Stimulated activated CD8-positive, alpha-beta memory T cell treated with anti-CD3 and anti-CD28 coated beads, Interleukin-7, amount 100 ng/mL, for 1 hour (primary cell): ENCODE measurements at places on chromosomes 2 and 18.

DNA sequence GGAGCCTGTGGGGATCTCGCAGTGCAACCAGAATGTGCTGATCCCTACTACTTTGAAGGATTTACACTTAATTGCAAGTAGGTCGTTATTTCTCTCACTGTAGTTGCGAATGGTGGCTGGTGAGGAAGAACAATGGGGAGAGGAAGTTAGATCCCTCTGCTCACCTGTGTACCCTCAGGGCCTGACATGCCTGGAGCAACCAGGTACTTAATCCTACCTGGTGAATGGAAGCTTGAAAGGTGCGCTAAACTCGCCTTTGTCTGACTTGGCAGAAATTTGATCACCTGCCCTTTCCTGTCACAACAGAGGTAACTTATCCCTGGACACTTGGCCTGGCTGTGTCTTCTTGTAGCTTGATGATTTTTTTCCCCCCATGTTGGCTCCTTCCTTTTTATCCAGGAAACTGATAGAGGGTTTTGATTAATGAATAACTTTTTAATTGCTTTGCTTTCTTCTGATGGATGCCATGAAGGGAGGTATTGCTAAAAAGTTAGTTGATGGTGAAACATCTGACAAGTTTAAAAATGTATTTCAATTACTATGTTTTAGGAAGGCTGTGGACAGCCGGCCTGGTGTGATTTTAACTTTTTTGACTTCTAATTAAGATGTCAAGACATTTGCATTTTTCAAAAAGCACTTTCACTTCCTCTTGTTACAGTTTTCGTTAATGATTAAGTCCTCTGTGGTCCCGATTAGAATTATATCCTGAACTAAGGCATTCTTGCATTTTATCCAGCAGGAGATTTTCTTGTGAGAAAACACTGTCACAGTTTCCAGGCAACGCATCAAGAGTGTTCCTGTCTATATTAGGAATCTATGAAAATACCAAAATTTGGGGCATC, 9.2 kb downstream of the SGPP2 start:
- no peak for DNase-seq

GRCh38 chr18:62632788-62633455, 82.4 kb upstream of the PHLPP1 start:
- no peak for DNase-seq

DNA sequence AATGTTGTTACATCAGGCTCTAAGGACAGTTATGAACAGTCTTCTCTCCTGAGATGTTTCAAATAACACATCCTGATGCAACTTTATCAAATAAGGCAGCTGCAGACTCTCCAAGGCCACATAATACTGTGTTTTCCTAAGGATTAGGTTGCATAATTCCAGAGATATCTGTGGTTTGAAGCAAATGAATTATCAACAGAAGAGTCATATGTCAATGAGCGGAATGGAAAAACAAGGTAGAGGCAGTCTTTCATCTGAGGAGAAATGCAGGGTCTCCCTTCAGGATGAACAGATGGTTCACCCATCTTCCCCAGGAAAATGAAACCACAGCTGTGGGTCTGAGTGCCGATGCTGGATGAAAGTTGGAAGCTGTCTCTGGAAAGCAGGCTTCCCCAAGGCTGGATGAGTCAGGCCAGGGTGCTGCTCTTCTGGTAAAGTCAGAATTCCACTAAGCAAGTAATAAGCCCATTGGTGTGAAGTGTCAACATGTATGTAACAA, 22.2 kb downstream of the LYG1 start:
- DNase-seq = no peak

GRCh38 chr2:112643488-112643887, 2.3 kb upstream of the SLC20A1 start:
- no peak for DNase-seq

DNA sequence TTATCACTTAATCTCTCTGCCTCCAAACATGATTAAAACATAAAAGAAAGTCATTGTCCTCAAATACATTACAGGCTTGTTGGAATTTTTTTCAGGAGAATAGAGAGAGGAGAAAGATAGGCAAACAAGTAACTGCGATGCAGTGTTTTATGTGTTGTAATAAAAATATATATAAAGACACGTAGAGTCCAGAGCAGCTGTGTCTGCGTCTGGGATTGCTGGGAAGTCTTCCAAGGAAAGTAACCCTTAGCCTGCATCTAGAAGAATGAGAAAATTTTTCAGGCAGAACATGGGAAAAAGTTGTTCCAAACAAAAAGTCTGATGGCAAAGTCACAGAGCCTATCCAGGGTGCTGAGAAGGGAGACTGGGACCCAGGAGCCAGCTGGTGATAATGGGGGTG, 91.8 kb upstream of the ST6GAL2 start:
- DNase-seq = no peak

GRCh38 chr2:190093793-190094192, 31.3 kb upstream of the MSTN start:
- DNase-seq = no peak

DNA sequence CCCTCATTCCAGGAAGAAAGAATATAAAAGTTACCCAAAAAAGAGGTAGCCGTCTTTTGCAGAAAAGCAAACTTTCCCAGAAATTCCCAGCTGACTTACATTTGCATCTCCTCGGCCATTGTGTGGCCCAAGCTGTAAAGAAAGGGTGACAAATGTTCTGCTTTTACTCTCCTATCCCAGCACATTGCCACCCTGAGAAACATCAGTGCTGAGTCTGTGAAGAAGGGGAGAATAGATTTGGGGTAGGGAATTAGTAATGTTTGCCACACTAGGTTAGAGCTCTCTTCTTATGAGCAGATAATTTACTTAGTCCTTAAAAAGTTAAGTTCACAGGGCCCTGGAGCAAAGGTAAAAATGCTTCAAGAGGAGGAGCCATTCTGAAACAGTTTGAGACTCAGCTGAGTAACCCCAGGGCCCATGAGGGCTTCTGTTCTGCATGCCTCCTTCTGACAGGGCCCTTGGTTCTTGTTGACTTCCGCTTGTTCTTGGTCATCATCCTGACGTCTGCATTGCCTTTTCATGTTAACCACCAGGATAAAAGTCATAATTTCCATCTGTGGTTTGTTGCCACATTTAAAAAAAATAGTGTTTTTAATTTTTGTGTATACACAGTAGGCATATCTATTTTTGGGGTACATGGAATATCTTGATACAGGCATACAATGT, 550.7 kb downstream of the RNF144A start:
- DNase-seq = no peak

DNA sequence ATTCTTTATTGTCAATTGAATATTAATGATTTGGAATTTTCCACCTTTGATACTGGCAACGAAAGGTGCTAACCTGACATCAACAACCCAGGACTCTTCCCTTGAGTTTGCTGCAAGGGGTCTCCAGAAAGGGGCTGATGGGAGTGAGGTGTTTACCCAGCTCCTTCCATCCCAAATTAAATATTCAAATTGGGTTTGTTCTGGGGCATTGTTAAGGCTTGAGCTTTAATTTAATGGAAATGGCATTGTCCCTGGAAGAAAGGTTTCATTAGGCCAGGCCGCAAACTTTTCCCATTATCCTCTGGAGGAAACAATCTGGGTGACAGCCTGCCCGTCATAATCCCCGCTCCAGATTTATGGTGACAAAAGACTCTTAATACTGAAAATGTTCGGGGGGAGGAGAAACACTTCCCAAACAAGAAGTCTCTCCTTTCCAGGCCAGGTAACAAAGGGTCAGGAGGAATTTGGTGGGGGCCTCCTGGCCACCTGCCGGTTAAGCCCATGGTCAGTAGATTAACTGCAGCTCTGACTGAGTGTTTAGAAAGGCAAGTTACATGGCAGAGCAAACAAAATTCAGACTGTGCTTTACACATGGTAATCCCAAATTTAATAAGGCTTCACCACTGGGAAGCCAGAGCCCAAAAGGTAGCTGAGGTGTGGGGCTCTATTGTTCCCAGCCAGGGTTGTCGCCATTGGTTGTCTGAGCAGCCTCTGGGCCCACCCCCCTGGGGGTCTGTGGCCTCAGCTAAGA, 151.4 kb upstream of the SIX3 start:
- no peak for DNase-seq

DNA sequence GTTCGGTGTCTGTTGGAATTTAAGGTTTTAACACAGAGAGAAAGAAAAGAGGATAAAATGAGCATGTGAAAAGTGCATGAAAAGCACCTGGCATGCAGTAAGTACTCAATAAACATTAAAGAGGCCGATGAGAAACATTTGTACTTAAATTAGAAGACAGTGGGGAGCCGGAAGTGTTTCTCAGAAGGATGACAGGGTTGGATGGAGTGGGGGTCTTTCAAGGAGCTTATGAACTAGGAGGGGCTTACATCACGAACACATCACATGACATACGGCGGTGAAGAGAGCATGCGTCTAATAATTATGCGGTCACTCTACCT, 83.8 kb upstream of the FZD7 start:
- DNase-seq = no peak

DNA sequence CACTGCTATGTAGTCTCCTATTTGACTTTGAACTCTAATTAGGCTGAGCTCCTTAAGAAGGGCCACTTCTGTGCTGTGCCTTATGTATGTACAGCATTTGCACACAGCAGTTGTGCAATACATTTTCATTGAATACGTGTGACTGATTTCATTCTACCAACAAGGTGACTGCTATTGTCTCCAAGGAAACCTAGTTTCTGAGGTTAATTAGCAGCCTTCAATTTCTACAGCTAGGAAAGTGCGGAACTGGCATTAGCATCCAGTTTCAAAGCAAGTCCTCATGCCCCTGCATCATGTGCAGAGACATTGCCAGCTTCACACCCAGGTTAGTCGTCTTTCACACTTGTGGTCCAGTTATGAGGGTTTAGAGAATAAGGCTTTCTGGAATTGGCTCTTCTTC, 58.6 kb downstream of the NCK2 start:
- no peak for DNase-seq

DNA sequence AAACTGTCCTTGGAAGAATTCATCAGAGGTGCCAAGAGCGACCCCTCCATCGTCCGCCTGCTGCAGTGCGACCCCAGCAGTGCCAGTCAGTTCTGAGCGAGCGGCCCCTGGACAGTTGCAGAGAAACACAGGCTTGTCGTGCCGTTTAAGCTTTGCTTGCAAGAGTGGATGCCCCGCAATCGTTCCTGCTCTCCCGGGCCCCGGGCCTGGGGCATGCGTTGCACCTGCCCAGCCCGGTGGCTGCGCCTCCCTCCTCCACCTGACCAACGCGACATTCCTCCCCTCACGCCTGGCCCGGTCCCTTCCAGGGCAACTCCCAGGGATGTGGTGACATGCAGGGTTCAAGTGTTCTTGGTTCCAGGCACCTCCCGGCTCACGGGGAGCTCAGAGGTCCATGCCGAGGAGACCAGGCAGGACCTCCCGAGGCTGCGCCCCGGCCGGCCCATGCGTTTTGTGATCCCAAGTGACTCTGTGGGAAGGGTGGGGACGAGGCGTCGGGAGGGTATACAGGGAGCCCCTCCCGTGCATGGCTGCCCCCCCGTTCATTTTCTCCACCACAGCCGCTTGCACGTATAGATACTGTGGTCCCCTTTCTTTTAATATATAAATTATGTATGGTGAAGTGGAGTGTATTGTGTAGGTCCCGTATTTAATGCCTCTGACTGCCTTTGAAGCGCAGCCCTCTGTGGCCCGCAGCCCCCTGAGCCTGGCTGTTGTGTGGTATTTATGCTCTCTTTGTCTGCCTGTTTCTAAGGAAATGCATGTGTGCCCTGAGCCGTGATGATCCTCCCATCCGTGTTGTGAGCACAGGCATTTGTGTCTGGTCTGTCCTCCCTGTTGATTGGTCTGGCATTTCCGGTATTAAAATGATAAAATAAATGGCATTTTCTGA, 21.2 kb downstream of the ODC1 start:
- DNase-seq = no peak

DNA sequence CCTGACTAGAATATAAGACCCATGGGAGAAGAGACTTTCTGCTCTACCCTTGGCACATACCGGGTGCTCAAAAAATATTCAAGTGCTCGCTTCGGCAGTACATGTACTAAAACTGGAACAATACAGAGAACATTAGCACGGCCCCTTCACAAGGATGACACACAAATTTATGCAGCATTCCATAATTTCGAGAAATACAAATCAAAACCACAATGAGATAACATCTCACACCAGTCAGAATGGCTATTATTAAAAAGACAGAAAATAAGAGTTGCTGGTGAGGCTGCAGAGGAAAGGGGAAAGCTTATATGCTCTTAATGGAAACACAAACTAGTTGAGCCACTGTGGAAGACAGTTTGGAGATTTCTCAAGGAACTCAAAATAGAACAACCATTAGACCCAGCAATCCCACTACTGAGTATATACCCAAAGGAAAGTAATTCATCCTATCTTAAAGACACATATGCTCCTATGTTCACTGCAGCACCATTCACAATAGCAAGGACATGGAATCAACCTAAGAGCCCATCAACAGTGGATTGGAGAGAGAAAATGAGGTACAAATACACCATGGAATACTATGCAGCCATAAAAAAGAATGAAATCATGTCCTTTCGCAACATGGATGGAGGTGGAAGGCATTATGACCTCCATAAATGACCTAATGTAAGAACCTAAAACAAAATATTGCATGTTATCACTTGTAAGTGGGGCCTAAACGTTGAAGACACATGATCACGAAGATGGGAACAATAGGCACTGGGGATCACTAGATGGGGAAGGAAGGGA, 71.6 kb upstream of the CYP1B1 start:
- no peak for DNase-seq
